Kidney (tissue), 22 donors: ENCODE measurements at places on chromosomes 1 and 21. TPM values are rescaled to one million over a fixed set of nuclear protein-coding genes. Genes with fewer than 3 reads are reported as not detected.

Gene AGO4
- 3.3 TPM for polyA plus RNA-seq

Gene RIMKLA
- polyA plus RNA-seq = 1.1 TPM

Gene HPDL
- not detected for polyA plus RNA-seq

Gene TARDBP
- 103 TPM for polyA plus RNA-seq

Gene CLDN17
- polyA plus RNA-seq = not detected

Gene TEDDM1
- not detected for polyA plus RNA-seq

Gene CCDC27
- not detected for polyA plus RNA-seq

Gene FCRL1
- not detected for polyA plus RNA-seq

Gene CLSTN1
- 114 TPM for polyA plus RNA-seq

Gene C1orf56
- 12.8 TPM for polyA plus RNA-seq

Gene SPATA46
- polyA plus RNA-seq = not detected

Gene SELL
- 1.3 TPM for polyA plus RNA-seq

Gene TACSTD2
- 127 TPM for polyA plus RNA-seq

Gene ARHGEF11
- 8.8 TPM for polyA plus RNA-seq

Gene NBPF19
- 2.0 TPM for polyA plus RNA-seq

Gene SYT14
- 0.22 TPM for polyA plus RNA-seq

Gene GBP5
- polyA plus RNA-seq = 0.52 TPM

Gene RXRG
- polyA plus RNA-seq = 0.39 TPM

Gene ZBTB8A
- polyA plus RNA-seq = 1.8 TPM

Gene GLIS1
- 3.7 TPM for polyA plus RNA-seq

Gene LDLRAP1
- 14.4 TPM for polyA plus RNA-seq

Gene CFHR4
- not detected for polyA plus RNA-seq

Gene OR2L8
- not detected for polyA plus RNA-seq

Gene F3
- polyA plus RNA-seq = 19.0 TPM

Gene GCSAML
- polyA plus RNA-seq = not detected

Gene SESN2
- polyA plus RNA-seq = 22.7 TPM

Gene SPRR4
- not detected for polyA plus RNA-seq

Gene TEX38
- polyA plus RNA-seq = not detected

Gene CR1
- polyA plus RNA-seq = 2.6 TPM

Gene RPE65
- polyA plus RNA-seq = not detected

Gene PTAFR
- polyA plus RNA-seq = 2.4 TPM

Gene CDK18
- 36.3 TPM for polyA plus RNA-seq

Gene C1orf141
- not detected for polyA plus RNA-seq

Gene PROX1
- polyA plus RNA-seq = 0.92 TPM

Gene GUCA2B
- not detected for polyA plus RNA-seq

Gene OR2T2
- polyA plus RNA-seq = not detected

Gene ADGRL4
- polyA plus RNA-seq = 16.8 TPM

Gene CDC20
- 3.9 TPM for polyA plus RNA-seq

Gene DMBX1
- not detected for polyA plus RNA-seq

Gene PTPN22
- polyA plus RNA-seq = 0.32 TPM

Gene ASTN1
- polyA plus RNA-seq = 0.19 TPM

Gene REN
- 1,159 TPM for polyA plus RNA-seq

Gene AMPD1
- polyA plus RNA-seq = not detected

Gene ALPL
- polyA plus RNA-seq = 133 TPM

Gene TFF3
- polyA plus RNA-seq = 10.0 TPM

Gene PPIH
- 40.7 TPM for polyA plus RNA-seq

Gene TINAGL1
- 171 TPM for polyA plus RNA-seq

Gene SLC45A3
- 6.8 TPM for polyA plus RNA-seq

Gene MRPL37
- 114 TPM for polyA plus RNA-seq

Gene SYCP1
- polyA plus RNA-seq = not detected

Gene FALEC
- not detected for polyA plus RNA-seq

Gene ADORA3
- 3.1 TPM for polyA plus RNA-seq

Gene H3-3A
- polyA plus RNA-seq = 404 TPM
